ENCODE measurements at places on chromosomes 12 and 14. TPM values are rescaled to one million over a fixed set of nuclear protein-coding genes. Genes with fewer than 3 reads are reported as not detected.
A peak's percentile ranks its signal among the peaks of the same experiment; 100 is the strongest.

CD27 gene
- 0.28 TPM for total RNA-seq

GRCh38 chr14:36238666-36239363 is 62.3 kb upstream of the PTCSC3 start:
- H3K4me3 ChIP-seq = no peak overlapping the region
- H3K27ac ChIP-seq = no peak overlapping the region
- H3K4me1 ChIP-seq = peaks cover 9% of the 10 kb centered on the region
- no peaks in the 10 kb centered on the region for H3K36me3 ChIP-seq
- no peak for DNase-seq

GRCh38 chr14:21924479-21924878 is 250.9 kb upstream of the OR4E1 start:
- H3K4me3 ChIP-seq = no peak overlapping the region
- H3K36me3 ChIP-seq = no peaks in the 10 kb centered on the region
- no peaks in the 10 kb centered on the region for H3K4me1 ChIP-seq
- no peaks in the 10 kb centered on the region for H3K27me3 ChIP-seq
- H3K27ac ChIP-seq = no peak overlapping the region
- DNase-seq = no peak

EIF2B2 gene
- 42.6 TPM for total RNA-seq

DNA sequence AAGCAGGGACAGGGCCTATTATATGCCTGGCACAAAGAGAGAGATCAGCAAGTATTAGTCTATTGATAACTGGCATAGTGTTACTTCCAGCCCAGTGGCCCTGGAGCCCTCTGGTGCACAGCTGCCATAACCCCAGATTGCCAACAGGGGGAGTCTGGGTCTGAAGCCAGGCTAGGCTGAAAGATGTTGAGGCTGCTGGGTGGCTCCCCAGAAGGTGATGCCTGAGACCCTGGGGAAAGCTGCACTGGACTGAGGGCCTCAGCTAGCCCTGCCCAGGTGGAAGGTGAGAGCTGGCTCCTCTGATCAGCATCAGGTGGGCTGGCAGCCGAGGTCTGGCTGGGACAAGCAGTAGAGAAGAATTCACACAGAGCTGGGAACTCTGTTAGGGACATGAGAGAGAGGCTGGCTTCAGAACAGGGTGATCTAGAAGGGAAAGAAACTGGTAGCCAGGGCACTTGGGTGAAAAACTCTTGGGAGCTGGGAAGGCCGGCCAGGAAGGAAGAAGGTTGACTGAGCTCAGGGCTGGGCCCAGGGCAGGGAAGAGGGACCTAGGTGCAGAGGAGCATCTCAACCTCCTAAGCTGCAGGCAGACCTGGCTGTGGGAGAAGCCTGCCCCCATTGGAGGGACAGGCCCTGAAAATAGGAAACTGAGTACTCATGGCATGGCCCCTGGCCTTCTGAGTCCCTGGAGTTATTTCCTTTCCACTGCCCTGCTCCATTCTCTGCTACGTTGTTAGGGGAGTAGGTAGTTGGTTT is 3.9 kb downstream of the GZMH start:
- no peaks in the 10 kb centered on the region for H3K27me3 ChIP-seq
- H3K4me1 ChIP-seq = no peaks in the 10 kb centered on the region
- no peaks in the 10 kb centered on the region for H3K36me3 ChIP-seq
- peak; percentile 21 for DNase-seq
- H3K27ac ChIP-seq = no peak overlapping the region

DNA sequence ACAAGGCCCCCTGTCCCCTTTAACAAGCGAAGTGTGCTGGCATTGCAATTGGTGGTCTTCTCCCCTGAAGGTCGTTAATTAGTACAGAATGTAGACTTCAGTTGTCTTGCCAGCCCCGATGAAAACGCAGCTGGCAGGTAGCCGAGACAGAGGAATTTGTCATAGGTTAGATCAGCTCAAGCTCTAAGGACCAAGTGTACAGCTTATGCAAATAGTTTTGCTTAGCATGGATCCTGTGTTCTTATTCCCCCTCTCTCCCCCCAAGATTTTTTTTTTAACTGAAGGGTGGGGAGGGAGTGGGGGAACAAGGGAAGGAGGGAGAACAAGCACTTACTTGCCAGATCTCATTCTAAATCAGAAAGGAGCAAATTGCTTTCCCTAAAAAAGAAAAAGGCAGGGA is 58.6 kb upstream of the PARP11 start:
- no peak overlapping the region for H3K27ac ChIP-seq
- no peak overlapping the region for H3K4me3 ChIP-seq
- no peaks in the 10 kb centered on the region for H3K27me3 ChIP-seq
- no peaks in the 10 kb centered on the region for H3K36me3 ChIP-seq
- DNase-seq = no peak

DNA sequence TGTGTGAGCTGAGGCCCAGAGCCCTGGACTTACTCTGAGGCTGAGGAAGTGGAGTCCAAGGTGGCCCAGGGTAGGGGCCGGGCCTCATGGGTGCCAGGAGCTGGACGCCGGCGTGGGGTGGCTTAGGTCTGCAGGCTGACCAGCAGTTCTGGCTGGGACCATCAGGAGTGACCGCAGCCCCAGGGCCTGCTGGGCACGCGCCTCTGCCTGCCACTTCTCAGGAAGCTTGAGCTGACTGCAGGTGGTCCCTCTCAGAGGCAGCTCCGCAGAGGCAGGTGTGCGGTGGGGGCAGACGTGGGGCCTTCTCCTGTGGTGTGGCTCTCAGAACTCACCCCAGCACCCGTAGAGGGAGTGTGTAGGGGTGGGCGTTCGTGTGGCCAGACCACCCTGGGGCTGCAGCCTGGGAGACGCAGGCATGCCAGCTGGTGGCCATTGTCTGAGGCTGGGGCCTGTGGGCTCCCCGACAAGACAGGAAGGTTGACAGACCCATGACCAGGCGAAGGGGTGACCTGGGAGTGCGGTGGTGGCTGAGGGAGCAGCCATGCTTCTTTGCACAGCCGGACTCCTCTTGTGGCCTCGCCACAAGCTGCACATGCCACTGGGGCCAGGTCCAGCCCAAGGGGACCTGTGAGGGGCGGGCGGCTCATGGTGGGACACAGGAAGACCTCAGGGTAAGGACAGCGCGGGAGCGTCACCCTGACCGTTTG is 40.0 kb upstream of the TEX22 start:
- no peaks in the 10 kb centered on the region for H3K36me3 ChIP-seq
- H3K4me3 ChIP-seq = no peak overlapping the region
- no peaks in the 10 kb centered on the region for H3K27me3 ChIP-seq

DNA sequence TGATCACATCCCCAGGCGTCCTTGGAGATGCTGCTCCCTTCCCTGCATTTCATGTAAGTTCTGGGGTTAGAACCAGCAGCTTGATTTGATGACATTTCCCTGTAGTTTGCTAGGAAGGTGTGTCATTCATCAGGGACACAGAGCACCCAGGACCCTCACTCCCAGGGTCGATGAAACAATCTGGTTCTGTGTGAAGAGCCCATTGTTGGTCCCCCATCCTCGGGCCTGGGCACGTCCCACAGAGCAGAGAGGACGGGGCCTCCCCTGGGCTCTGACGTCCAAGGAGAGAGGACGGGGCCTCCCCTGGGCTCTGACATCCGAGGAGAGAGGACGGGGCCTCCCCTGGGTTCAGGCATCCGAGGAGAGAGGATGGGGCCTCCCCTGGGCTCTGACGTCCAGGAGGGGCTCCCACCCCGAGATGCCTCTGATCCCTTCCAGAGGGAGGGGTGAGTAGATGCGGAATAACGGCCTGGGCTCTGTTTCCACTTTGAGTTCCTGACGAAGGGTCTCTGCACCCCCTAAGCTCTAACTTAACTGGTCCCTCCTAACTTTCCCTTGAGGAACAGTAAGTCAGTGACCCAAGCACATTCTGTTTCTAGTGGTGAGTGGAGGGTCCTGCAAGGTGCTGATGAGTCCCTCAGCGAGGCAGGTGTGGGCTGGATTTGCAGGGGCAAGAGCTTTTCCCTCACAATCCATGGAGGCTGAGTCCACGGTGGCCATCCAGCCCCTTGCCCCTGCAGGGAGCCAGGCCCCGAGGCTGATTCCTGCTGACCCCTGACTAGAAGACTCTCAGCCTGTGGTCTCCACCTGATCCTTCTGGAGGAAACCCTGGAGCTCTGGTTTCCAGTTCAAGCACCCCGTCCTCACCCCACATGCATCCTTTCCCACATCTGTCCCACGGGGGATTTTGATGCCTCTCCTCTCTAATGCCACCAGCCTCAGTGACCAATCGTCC is 35.5 kb upstream of the SFSWAP start:
- H3K4me3 ChIP-seq = no peak overlapping the region
- no peak overlapping the region for H3K27ac ChIP-seq
- H3K27me3 ChIP-seq = no peaks in the 10 kb centered on the region
- no peak for DNase-seq
- H3K4me1 ChIP-seq = no peaks in the 10 kb centered on the region
- H3K36me3 ChIP-seq = no peaks in the 10 kb centered on the region

GRCh38 chr12:105341010-105341409 is 10.5 kb downstream of the C12orf75 start:
- no peak overlapping the region for H3K27ac ChIP-seq
- H3K36me3 ChIP-seq = peaks cover 7% of the 10 kb centered on the region
- no peaks in the 10 kb centered on the region for H3K27me3 ChIP-seq
- no peak overlapping the region for H3K4me3 ChIP-seq
- no peaks in the 10 kb centered on the region for H3K4me1 ChIP-seq

DNA sequence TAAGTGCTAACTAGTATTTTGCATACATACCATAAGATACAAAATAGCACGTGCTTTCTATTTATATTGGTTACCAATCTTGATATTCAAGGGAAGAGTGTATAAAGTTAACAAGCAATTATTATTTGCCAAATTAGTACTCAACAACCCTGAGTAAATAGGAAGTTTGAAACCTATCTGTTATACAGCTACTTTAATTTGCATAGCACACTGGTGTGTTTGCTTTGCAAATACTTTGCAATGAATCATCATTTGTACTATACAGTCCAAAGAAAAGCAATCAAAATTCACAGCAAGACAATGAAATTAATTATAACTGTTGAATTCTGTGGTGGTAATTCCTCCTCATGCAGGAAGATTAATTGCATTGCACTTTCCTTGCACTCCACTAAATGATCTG is 469.1 kb downstream of the PRKD1 start:
- H3K4me1 ChIP-seq = no peaks in the 10 kb centered on the region
- no peak overlapping the region for H3K4me3 ChIP-seq
- H3K27me3 ChIP-seq = peaks cover 6% of the 10 kb centered on the region
- H3K27ac ChIP-seq = no peak overlapping the region
- no peaks in the 10 kb centered on the region for H3K36me3 ChIP-seq

DNA sequence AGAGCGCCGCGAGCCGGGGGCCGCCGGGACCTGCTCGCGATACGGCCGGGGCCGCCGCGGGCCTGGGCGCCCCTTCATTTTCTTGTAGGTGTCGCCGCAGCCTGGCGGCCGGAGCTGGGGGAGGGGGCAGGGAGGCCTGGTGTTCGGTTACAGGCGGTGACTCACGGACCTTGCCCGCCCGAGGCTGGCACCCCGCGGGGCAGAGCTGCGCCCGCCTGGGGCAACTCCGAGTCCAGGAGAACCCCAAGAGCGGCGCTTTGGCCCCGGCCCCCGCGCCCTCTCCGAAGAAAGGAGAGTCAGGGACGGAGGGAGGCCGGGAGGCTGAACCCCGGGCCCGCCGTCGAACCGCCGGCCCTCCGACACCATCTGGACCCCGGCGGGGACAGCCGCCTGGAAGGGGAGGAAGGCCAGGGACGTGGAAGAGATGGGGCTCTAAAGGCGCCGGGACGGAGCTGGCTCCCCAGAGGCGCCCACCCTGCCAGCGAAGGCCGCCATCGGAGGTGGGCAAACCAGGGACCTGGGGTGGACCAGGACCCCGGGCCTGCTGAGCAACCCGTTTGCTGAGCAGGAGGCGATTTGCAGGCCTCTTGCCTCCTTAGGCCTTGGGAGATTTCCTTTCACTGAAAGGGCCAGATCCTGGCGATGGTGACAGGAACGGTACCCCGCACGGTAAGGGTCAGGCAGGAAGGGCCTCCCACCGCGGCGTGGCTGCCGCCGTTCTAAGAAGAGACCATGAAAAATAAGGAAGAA is 843 bp upstream of the NUAK1 start:
- no peaks in the 10 kb centered on the region for H3K36me3 ChIP-seq
- H3K27me3 ChIP-seq = no peaks in the 10 kb centered on the region
- peak overlapping the region; percentile 88 for H3K27ac ChIP-seq
- peak; percentile 77 for DNase-seq

- H3K27me3 ChIP-seq = no peaks in the 10 kb centered on the region
- no peak for DNase-seq
- H3K27ac ChIP-seq = no peak overlapping the region
- H3K4me3 ChIP-seq = no peak overlapping the region
- H3K36me3 ChIP-seq = no peaks in the 10 kb centered on the region
Measured at GRCh38 chr12:1670358-1671268, 20.3 kb upstream of the ADIPOR2 start.

DNA sequence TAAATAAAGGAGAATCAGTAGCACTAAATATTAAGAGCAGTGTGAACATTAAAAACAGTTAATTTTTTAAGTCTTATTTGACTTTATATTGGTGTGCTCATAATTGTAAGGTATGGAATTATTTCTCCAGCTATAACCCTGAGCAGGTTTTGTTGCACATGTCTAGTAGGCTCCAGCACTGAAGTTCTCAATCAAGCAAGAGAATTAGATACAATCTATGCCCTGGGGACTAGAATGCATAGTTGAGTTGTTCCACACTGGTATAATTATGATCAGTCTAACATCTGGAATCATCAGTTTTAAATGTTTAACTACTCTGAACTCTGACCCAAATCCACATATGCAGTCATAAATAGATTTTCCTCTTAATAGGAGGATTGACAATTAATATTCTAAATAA is 257.8 kb upstream of the ARHGAP5 start:
- no peaks in the 10 kb centered on the region for H3K4me1 ChIP-seq
- DNase-seq = no peak
- no peaks in the 10 kb centered on the region for H3K27me3 ChIP-seq
- H3K27ac ChIP-seq = no peak overlapping the region

TBX3 gene
- 1.0 TPM for total RNA-seq

ULK1 gene
- total RNA-seq = 44.1 TPM

GRCh38 chr12:87020071-87020470 is 763.9 kb upstream of the MGAT4C start:
- H3K36me3 ChIP-seq = no peaks in the 10 kb centered on the region
- no peaks in the 10 kb centered on the region for H3K4me1 ChIP-seq
- DNase-seq = no peak
- H3K27ac ChIP-seq = no peak overlapping the region
- H3K4me3 ChIP-seq = no peak overlapping the region

ANO4 gene
- total RNA-seq = 2.9 TPM

GRCh38 chr12:126811391-126811790 is 1455.6 kb upstream of the TMEM132C start:
- H3K27ac ChIP-seq = no peak overlapping the region
- no peaks in the 10 kb centered on the region for H3K27me3 ChIP-seq

All from H1 (cell line).